DMS79 (cell line): ENCODE measurements at places on chromosomes 12 and 14.

- peak; percentile 71 for DNase-seq
Observed at GRCh38 chr14:100193417-100194357, 34.2 kb upstream of the DEGS2 start.

- DNase-seq = no peak
Observed at GRCh38 chr12:95205016-95205624, 12.1 kb downstream of the FGD6 start.

DNA sequence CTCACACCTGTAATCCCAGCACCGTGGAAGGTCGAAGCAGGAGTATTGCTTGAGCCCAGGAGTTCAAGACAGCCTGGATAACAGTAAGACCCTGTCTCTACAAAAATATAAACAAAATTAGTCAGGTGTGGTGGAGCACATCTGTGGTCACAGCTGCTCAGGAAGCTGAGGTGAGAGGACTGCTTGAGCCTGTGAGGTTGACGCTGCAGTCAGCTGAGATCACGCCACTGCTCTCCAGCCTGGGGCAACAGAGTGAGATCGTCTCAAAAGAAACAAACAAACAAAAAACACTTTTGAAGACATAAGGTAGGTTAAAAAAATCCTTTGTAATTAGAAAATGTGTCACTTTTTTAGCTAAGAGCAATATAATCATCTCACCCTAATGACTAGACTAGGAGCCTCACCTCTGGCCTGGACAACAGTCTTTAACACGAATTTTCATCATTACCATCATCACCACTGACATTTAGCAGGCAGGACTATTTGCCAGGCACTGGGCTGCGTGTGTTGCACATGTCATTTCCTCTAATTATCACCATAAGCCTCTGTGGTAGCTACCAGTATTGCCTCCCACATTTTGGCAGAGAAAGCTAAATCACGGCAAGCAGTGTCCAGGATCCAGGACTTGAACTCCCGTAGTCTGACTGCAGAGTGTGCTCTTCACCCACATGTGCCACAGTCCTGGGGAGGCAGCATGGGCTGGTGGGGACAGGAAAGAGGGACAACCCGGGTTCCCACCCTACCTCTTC is 4.6 kb upstream of the SYCP3 start:
- no peak for DNase-seq

GRCh38 chr12:79415746-79416435 is 274.9 kb downstream of the PAWR start:
- no peak for DNase-seq

DNA sequence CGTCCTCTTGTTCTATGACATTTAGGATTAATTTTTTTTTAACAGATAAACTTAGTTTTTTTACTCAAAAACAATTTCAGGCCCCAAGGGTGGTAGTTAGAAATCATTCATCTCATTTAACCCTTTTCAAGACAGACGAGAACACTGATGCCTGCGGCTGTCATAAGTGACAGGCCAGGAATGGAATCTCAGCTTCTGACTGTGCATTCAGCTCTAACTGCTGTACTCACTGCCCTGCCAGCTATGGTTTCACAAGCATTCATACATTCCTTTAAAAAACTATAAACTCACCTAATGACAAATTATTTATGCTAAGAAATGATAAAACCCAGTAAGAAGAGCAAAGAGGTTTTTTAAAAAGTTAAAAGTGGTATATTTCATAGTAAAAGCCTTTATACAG is 8.8 kb downstream of the DENND5B start:
- no peak for DNase-seq
